ENCODE measurements at places on chromosomes 2 and 18. TPM values are rescaled to one million over a fixed set of nuclear protein-coding genes. Genes with fewer than 3 reads are reported as not detected.

COL4A4 gene
- total RNA-seq = 1.2 TPM

GPR45 gene
- total RNA-seq = not detected

TXNDC9 gene
- 55.6 TPM for total RNA-seq

ANKRD23 gene
- 0.72 TPM for total RNA-seq

SP5 gene
- total RNA-seq = not detected

POMC gene
- total RNA-seq = not detected

ZNF892 gene
- 0.17 TPM for total RNA-seq

SERPINB2 gene
- 0.05 TPM for total RNA-seq

MFSD2B gene
- 0.14 TPM for total RNA-seq

IL18R1 gene
- total RNA-seq = 1.0 TPM

POTEI gene
- not detected for total RNA-seq

ITGAV gene
- 76.1 TPM for total RNA-seq

PLEKHH2 gene
- total RNA-seq = 1.2 TPM

COL6A3 gene
- 0.07 TPM for total RNA-seq

PROKR1 gene
- not detected for total RNA-seq

ABCG8 gene
- not detected for total RNA-seq

TCF4 gene
- 1.3 TPM for total RNA-seq

GKN2 gene
- 2.4 TPM for total RNA-seq
